ENCODE measurements at places on chromosomes 1 and 21.

GRCh38 chr1:179318491-179318890 is 24.9 kb downstream of the SOAT1 start:
- no peak for DNase-seq

GRCh38 chr21:46424621-46425020 is 34.1 kb upstream of the DIP2A start:
- no peak for DNase-seq

DNA sequence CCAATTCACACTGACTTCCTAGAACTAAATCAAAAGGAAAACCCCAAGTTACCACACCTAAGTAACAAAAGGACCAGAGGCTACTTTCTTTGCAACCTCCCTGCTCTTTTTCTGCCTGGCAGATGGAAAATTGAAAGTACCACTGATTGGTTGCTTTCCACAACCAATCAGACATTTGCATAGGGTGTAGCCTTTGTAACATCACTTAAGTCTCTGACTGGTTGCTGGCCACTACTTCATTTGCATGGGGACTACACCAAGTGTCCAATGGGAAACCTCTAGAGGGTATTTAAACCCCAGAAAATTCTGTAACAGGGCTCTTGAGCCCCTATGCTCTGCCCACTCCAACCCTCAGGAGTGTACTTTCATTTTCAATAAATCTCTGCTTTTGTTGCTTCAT is 365.0 kb downstream of the LTN1 start:
- DNase-seq = no peak

GRCh38 chr1:150366416-150367296 is 2.7 kb downstream of the RPRD2 start:
- DNase-seq = no peak
